ENCODE measurements at places on chromosomes 1 and 21.

GRCh38 chr1:221696027-221696426, 45.9 kb downstream of the DUSP10 start:
- no peak for DNase-seq

DNA sequence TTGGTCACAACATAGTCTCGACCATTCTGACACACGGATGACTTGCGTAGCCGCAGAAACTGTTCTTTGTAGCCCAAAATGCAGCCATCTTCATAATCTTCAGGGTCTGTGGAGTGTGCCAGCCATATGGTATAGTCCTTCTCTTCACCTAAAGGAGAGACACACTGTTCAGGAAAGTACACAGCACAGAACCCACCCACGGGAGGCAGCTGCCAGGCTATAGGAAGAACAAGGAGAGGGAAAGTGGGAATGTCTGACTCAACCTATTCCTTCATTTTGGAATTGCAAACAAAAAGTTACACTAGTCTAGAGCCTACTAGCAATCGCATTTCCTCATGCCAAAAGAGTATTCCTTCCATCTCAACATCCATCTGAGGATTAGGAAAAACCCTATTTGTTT, 16.2 kb upstream of the MYBPHL start:
- DNase-seq = no peak

DNA sequence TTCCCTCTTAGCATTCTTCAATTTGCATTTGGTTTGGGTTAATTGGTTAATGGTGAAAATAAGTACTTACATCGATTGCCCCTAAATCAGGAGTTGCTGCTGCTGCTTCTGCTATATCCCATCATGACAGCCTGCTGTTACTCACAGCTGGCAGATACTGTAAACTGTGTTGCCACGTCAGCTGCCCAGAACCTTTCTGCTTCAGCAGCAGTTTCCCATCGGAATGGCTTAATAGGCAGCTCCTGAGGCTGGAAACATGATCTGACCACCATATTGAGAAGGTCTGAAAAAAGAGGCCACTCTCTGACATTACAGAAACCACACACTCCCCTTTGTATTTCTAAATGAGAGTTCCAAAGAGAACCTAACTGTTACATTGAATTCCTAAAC, 14.3 kb upstream of the SEC16B start:
- DNase-seq = no peak

DNA sequence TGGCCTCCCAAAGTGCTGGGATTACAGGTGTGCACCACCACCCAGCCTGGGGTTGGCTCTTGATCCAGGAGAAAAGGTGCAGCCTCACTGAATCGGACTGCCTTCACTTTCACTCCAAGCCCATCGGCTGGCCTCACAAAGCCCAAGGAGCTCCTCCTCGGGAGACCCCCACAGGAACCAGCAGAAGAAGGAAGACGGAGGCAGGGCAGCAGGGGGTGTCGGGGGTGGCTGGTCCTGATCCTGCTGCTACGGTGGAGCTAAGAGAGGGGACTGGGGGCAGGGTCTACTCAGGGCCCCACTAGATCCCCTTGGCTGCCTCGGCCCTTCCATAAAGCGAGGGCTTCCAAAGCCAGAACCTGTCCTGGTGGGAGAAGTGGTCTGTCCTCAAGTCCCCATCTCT, 93.9 kb downstream of the STUM start:
- DNase-seq = no peak

DNA sequence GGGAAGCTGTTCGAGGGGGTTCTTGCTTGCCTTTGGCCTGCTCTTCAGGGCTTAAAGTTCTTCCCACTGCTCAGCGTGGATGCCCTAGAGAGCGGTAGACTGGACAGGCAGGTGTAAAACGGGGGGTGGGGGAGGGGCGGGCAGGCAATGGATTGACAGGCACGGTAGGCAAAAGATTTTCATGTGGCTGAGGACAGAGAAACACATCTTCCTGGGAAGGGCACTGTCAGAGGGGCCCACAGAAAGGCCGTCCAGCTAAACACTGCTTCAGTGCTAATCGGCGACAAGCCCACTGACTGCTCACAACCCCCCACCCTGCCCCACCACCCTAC, 412 bp downstream of the ABCA4 start:
- DNase-seq = no peak

DNA sequence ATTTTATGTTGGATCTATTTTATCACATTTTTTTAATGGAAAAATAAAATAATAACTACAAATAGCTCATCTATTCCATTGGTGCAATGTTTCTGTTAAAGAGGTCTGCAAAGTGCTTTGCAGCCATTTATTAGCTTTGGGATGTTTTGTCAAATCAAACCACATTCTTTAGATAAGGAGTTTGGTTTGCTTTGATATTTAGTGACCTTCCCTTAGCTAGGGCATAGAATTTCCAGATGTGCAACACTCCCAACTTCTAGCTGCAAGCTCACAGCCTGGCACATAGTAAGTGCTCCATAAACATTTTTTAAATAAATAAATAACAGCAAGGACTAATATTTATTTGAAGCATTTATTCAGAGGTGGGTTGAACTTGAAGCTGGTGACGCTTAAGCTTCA, 80.4 kb upstream of the ARHGAP29 start:
- no peak for DNase-seq

GRCh38 chr1:37764414-37764825, 500 bp downstream of the EPHA10 start:
- no peak for DNase-seq

DNA sequence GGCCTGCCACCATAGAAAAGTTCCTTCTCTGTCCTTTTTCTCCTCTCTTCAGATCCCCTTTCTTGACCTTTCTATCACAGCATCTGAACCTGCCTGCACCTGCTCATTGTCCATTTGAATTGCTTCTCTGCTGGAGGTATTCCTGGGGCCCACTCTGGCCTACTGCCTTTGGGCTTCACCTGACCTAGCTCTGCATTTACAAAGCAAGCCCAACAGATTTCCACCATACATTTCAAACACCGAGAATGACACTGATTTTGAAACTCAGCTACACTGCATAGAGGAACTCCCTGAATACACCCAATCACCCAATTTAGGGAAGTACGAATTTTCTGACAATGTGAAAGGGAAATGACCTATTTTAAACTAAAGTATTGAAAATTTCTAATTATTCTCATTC, 284.5 kb upstream of the USP25 start:
- no peak for DNase-seq

Measured in SW480 (cell line).